ENCODE measurements at places on chromosomes 13 and 19.

DNA sequence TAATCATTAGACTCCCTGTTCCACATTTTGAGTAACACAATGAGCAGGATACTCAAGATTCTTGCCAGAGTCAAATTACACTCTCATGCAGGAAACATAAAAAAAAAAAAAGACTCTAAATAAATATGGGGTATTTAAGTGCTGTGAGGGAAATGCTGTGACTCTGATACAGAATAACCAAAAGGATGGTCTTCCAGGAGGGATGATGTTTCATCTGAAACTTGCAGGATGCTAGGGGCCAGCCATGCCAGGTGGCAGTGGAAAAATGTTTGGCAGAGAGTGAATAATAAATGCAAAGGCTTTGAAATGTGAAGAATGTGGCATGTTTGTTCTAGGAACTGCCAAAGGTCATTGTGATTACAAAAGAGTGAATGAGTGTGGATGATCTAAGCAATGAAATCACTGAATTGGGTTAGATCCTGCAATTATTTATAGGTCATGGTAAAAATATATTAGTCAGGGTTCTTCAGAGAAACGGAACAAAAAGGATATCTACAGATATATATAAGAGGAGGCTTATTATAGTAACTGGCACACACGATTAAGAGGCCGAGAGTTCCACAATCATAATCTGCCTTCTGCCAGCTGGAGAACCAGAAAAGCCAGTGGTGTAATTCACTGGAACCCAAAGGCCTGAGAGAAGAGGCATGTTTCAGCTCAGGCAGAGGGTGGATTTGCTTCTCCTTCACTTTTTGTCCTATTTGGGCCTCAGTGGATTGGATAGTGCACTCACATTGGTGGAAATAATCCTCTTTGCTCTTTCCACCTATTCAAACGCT lies 1832.8 kb upstream of the MIR17HG start:
- no peaks in the 10 kb centered on the region for H3K27me3 ChIP-seq
- no peaks in the 10 kb centered on the region for H3K4me1 ChIP-seq
- no peak overlapping the region for H3K27ac ChIP-seq
- H3K4me3 ChIP-seq, result no peak overlapping the region
- no peak for DNase-seq
- no peaks in the 10 kb centered on the region for H3K36me3 ChIP-seq

DNA sequence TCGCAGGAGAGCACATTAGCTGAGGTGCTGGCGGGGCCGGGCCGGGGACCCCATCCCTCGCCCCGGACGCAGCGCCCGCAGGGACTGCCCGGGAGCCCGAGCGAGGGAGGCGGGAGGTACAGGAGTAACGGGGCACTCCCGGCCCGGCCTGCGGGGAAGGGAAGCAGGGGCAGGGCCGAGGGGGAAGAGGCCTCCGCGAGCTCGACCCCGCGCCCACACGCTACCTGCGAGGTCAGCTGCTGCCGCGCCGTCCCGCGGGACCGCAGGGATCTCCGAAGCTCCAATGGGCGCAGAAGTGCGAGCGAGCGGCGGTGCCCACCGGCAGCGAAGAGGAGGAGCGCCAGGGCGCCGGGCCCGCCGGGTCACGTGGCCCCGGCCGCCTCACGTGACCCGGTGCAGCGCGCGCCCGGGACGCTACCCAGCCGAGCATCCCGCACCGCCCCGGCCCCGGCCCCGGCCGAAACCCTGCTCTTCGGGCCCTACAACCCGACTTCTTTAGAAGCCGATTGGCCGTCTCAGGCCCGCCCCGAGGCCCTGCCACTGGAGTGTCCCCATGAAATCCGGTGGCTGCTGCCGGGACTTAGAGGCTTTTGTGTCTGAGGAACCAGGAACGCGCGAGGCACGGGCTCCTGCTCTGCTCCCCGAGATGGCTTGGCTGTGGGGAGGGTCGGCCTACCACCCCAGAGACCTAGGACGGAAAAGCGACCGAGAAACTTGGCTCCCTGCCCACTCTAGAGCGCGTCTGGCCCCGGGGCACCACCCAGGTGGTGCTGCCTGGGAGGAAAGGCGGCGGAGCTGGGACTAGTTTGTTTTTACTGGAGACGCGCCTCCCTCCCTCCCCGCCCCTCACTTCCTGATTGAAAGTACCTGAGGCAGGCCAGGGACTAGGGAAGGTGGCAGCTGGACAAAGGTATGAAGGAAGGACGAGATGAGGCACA lies at the start of gene RCBTB1:
RCBTB1 (minus strand) TSS at position 339 of the 938 bp plus-strand sequence. CDS start 18,279 bp downstream, outside the sequence.
- peak within 1 kb of the TSS; percentile 87 for H3K4me3 ChIP-seq
- no peaks in the 10 kb centered on the region for H3K4me1 ChIP-seq
- peak within 1 kb of the TSS; percentile 66 for H3K27ac ChIP-seq

GRCh38 chr13:40818926-40819325 lies 29.5 kb downstream of the SLC25A15 start:
- H3K4me3 ChIP-seq, result no peak overlapping the region
- no peaks in the 10 kb centered on the region for H3K36me3 ChIP-seq
- DNase-seq, result no peak
- H3K4me1 ChIP-seq, result no peaks in the 10 kb centered on the region
- H3K27ac ChIP-seq, result no peak overlapping the region
- no peaks in the 10 kb centered on the region for H3K27me3 ChIP-seq

DNA sequence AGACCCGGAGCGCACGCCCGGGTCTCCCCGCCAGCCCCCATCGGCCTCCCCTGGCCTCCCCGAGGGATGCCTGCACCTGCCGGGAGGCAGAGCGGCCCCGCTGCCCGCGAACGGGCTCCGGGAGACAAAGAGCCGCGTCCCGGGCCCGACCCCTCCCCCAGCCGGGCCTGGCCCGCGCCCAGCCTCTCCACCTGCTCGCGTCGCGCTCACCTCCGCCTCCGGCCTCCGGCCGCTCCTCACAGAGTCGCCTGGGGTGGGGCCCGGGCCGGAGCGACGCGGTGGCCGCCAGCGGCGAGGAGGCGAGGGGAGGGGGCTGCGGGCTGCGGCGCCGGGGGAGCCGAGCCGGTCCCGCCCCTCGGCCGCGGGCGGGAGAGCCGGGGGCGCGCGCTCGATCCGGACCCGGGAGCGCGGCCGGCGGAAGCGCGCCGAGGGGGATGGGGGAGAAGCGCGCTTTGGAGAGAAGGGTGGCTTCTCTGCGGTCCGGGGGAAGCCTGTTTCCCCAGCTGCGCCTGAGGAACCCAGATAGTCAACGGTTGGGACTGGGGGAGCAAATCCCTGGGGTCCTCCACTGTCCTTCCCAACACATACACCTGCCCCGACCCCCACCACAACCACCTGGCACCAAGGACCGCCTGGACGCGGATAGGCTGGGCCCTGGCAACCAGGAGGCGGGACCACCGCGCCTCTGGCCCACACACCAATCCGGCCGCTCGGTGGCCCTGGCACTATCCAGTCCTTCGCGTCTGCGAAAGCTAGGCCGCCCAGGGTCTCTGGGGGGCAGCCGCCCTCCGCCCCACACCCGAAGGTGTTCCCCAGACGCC lies at the start of gene PRR36:
PRR36 (minus strand) TSS at position 315 of the 821 bp plus-strand sequence. CDS start 701 bp downstream, outside the sequence.
- H3K36me3 ChIP-seq, result no peaks in the 10 kb centered on the region
- H3K4me1 ChIP-seq, result no peaks in the 10 kb centered on the region
- peaks cover 28% of the 10 kb centered on the region for H3K27me3 ChIP-seq
- H3K27ac ChIP-seq, result no peak within 1 kb of the TSS

DNA sequence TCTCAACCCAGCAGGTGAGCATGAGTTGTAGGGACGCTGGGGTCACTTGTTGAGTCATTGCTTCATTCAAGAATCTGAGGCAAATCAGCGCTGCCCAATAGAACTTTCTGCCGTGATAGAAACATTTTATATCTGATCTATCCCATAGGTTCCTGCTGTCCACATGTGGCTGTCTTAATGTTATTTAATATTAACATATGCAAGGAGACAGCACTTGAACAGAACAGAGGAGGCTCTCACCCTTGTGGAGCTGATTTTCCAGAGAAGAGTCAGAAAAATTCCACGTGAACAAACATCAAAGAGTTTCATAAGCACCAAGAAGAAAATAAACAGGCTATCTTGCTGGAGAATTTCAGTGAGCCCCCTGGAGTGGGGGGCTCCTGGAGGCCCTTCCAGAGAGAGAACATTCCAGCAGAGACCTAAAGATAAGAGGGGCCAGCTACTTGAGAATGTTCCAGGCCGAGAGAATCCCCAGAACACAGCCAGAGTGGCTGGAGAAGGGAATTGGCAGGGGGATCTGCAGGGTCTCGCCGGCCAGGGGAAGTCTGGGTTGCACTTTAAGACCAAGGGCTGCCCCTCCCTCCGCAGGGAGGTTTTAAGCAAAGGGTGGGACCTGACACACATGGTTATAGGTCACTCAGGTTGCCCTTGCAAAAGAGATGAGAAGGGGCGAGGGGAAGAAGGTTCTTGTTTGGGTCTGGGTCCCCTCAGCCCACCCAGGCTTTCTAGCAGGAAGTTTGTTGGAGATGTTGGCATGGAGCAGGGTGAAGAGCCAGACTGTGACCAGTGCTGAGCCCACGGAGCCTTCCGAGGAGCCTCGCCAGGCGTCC lies 135.7 kb downstream of the CRYL1 start:
- no peaks in the 10 kb centered on the region for H3K27me3 ChIP-seq
- DNase-seq, result no peak
- H3K27ac ChIP-seq, result no peak overlapping the region

- no peak overlapping the region for H3K4me3 ChIP-seq
- H3K4me1 ChIP-seq, result no peaks in the 10 kb centered on the region
- no peaks in the 10 kb centered on the region for H3K27me3 ChIP-seq
- H3K27ac ChIP-seq, result no peak overlapping the region
- no peak for DNase-seq
These were observed 4.9 kb downstream of the ERICH4 start for GRCh38 chr19:41447732-41448332.

DNA sequence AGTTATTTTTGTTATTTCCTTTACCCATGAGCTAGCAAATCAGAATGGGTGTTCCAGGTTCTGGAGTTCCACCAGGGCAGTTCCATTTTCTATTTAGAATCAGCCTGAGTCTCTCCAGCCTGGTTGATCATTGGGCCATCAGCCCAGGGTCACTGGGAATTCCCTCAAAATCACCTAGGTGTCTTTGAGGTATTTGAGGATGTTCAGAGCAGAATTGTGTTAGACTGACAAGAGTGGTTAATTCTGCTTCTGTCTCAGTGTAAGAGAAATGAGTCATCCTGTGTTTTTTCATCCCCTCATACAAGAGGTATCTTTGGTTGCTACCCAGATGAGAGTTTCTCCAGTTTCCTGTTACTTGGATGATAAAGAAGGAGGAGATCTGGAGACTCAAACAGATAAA lies 11.7 kb downstream of the ZNF66 start:
- no peaks in the 10 kb centered on the region for H3K36me3 ChIP-seq
- H3K27ac ChIP-seq, result no peak overlapping the region
- H3K27me3 ChIP-seq, result no peaks in the 10 kb centered on the region
- H3K4me3 ChIP-seq, result no peak overlapping the region
- no peaks in the 10 kb centered on the region for H3K4me1 ChIP-seq

DNA sequence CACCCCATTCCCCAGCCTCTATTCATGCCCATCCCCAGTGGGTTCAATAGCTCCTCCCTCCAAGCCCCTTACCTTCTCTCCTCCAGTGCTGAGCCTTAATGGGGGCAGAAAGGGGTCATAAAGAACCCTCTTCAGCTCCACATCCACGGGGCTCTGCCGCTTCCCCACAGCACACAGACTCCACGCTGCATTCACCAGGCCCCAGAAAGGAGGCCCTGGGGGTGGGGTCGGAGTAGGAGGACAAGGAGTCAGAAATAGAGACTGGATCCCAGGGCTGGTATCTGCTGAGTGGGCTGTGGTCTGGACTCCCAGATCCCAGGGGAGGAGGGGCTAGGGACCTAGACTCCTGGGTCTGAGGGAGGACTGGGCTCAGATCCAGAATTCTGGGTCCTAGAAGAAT lies 1.6 kb downstream of the CA11 start:
- no peak for DNase-seq
- peaks cover 5% of the 10 kb centered on the region for H3K27me3 ChIP-seq
- H3K27ac ChIP-seq, result no peak overlapping the region
- H3K4me3 ChIP-seq, result no peak overlapping the region

DNA sequence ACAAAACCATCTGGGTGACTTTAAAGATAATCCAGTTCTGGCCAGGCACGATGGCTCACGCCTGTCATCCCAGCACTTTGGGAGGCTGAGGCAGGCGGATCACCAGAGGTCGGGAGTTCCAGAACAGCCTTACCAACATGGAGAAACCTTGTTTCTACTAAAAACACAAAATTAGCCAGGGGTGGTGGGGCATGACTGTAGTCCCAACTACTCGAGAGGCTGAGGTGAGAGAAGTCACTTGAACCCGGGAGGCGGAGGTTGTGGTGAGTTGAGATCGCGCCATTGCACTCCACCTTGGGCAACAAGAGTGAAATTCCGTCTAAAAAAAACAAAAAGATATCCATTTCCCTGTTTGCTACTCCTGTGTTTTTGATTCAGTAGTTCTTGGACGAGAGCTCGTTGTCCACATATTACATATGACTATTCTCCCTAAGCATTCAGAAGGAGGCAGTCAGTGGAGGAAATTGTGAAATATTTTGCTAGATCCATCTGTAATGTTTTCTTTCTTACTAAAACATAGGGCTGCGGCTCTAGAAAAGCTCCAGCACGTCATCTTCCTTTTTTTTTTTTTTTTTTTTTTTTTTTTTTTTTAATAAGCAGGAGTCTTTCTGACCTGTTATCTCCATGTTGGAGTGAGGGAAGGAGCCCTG lies 33.6 kb downstream of the ZNF701 start:
- H3K27me3 ChIP-seq, result no peaks in the 10 kb centered on the region
- no peak overlapping the region for H3K4me3 ChIP-seq

- no peaks in the 10 kb centered on the region for H3K27me3 ChIP-seq
- H3K4me1 ChIP-seq, result no peaks in the 10 kb centered on the region
- H3K36me3 ChIP-seq, result no peaks in the 10 kb centered on the region
- no peak for DNase-seq
- no peak overlapping the region for H3K4me3 ChIP-seq
These were observed 112.9 kb downstream of the LHFPL6 start for GRCh38 chr13:39490136-39490535.

DNA sequence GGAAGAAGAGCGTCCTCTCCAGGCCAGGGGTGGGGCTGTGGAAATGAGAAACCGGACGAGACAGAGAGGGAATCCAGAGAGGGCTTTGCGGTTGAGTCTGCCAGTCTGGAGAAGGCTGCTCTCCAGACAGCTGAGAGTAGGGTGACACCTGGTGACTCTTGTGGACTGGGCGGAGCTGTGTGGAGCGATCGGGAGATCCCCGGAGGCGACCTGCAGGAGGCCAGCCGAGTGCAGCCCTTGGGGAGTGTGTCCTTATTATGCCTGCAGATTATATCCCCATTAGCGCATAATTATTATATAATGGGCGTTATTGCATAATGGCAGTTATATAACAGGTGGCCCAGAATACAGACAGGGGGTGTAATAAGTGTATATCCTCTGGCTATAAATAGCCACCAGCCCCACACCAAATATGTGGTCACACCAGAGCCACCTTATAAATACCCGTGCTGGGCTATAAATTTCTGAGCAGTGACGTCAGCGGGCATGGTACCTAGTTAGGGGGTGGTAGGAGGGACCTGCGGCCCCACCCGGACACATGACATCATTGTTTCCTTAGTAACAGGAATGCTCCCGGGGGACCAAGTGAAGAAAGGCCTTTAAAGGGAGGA lies 41.2 kb downstream of the NFIX start:
- no peaks in the 10 kb centered on the region for H3K36me3 ChIP-seq
- no peak overlapping the region for H3K4me3 ChIP-seq
- peak overlapping the region; percentile 34 for H3K27ac ChIP-seq
- peaks cover 28% of the 10 kb centered on the region for H3K4me1 ChIP-seq
- no peaks in the 10 kb centered on the region for H3K27me3 ChIP-seq

GRCh38 chr13:93101226-93101734 lies 125.3 kb upstream of the GPC6 start:
- H3K27me3 ChIP-seq, result no peaks in the 10 kb centered on the region
- no peak for DNase-seq
- no peaks in the 10 kb centered on the region for H3K36me3 ChIP-seq
- no peak overlapping the region for H3K4me3 ChIP-seq
- H3K27ac ChIP-seq, result no peak overlapping the region

- H3K27me3 ChIP-seq, result no peaks in the 10 kb centered on the region
- H3K4me3 ChIP-seq, result no peak overlapping the region
- DNase-seq, result no peak
- H3K36me3 ChIP-seq, result no peaks in the 10 kb centered on the region
These were observed 1420.8 kb upstream of the SLC10A2 start for GRCh38 chr13:104487006-104487405.

All from colonic mucosa (tissue), 4 donors.